Osteoblast (primary cell): ENCODE measurements at places on chromosomes 12 and 14. TPM values are rescaled to one million over a fixed set of nuclear protein-coding genes. Genes with fewer than 3 reads are reported as not detected.

- DNase-seq = peak; percentile 82
These were observed 391.2 kb downstream of the RAD51B start for GRCh38 chr14:68210729-68211299.

PTGR2 gene
- total RNA-seq = 6.5 and 7.2 TPM in 2 replicates

DNA sequence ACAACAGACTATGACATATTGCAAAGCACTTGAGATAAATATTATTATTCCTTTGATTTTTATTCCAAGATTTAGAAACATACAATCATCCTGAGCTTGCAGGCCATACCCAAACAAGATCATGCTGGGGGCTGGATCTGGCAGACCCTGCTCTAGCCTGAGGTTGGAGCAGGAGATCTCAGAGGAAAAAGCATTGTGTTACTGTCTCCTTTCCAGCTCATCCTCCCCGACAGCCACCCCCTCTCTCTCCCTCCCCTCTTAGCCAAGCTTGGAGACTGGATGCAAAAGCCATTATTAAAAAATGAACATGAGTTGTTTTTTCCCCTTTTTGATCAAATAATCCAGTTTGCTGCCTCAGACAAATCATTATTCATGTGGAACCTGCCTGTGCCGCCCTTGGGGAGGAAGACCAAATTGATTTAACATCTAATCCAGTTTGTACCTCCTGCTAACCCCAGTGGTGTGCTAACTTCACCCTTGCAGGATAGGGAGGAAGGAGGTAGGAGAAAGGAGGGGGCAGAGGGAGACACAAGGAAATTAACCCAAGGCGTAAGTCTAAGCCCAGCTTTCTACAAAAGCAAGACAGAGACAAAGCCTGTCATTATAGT, 565.8 kb upstream of the TBX3 start:
- no peak for DNase-seq

SRSF9 gene
- total RNA-seq = 103 and 107 TPM in 2 replicates

CYP27B1 gene
- 0.29 and 0.36 TPM in 2 replicates for total RNA-seq

JDP2 gene
- 70.7 and 77.1 TPM in 2 replicates for total RNA-seq

DNA sequence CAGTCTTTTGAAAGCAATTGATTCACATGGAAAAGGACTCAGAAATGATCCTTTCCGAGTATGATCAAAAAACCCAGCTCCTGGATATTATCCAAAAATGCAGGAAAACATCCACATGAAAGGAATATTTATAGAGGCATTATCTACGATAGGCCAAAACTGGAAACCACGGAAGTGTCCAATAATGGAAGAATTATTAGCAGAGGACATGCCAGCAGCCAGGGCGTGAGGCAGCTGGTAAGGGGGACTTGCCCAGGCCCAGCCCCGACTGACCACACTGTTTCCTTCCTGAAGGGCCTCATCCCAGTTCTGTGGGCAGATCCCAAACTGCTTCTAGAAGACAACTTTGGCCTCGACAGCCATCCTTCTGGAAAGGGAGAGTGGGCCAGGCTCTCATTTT, 20.5 kb downstream of the ACTN1 start:
- no peak for DNase-seq

GRCh38 chr14:105409364-105409763, 10.3 kb upstream of the MTA1 start:
- DNase-seq = peak; percentile 51

GRCh38 chr12:29415111-29415510, 34.1 kb upstream of the ERGIC2 start:
- DNase-seq = no peak

OR4N2 gene
- total RNA-seq = under 0.01 TPM in 1 of 2 replicates, not detected in the other

KRT83 gene
- not detected in 2 replicates for total RNA-seq
